ENCODE measurements at places on chromosomes 11 and 22.

- no peak for DNase-seq
Observed at GRCh38 chr22:43345761-43346301, 2.7 kb upstream of the SCUBE1 start.

- no peak for DNase-seq
Observed at GRCh38 chr11:27329867-27330632, 33.0 kb downstream of the CCDC34 start.

GRCh38 chr11:8233691-8234424 is 29.8 kb downstream of the LMO1 start:
- DNase-seq = no peak

- no peak for DNase-seq
Observed at GRCh38 chr11:69284081-69284511, 9.9 kb upstream of the MYEOV start.

DNA sequence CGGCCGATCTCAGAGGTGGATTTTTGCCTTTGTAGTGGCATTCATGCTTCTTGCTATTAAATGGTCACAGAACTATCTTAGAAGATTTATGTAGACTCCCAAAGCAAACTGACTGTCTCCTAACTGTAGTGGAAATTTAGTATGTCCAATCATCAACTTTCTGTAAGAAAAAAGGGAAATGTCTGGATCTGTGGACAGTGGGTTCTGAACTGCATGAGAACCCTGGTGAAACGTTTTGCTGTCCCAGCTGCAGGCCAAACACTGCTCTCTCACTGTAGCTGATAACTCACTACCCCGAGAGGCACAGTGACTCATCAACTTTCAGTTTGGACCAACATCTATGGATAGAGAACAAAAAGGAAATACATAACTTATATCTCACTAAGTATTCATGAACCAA is 387.1 kb downstream of the SOX6 start:
- DNase-seq = no peak

DNA sequence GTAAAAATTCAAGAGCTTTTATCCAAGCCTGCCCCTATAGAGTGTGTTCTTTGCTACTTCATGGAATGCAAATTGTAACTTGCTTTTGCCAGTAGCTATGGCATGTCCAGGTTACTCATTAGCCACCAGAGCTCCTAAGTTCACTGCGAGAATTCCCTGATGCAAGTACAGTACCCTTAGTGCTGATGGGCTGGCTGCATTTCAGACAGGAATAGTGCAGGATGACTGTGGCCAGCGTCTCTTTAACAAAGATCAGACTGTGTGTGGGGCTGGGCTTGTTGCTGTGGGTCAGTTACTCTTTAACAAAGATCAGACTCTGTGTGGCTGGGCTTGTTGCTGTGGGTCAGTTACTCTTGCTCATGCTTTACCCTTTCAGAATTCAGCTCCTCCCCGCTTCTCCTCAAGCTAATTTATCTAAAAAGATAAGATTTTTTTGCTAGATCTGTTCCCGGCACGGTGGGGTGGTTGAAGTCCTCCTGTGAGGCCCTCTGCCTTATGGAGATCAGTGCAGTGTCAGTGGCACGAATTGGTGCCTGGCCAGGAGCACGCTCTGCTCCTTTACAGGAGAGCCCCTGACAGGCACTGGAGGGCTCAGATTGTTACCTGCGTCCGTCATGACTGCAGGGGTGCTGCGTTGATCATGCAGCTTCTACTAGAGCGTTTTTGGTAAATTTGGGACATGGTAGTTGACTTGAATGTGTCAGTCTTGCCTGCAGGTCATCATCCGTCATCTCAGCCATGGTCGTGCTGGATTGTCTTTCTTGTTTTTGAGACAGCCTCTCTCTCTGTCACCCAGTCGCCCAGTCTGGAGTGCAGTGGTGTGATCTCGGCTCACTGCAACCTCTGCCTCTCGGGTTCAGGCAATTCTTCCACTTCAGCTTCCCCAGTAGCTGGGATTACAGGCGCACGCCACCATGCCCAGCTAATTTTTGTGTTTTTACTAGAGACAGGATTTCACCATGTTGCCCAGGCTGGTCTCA is 27.0 kb downstream of the AP2A2 start:
- no peak for DNase-seq

DNA sequence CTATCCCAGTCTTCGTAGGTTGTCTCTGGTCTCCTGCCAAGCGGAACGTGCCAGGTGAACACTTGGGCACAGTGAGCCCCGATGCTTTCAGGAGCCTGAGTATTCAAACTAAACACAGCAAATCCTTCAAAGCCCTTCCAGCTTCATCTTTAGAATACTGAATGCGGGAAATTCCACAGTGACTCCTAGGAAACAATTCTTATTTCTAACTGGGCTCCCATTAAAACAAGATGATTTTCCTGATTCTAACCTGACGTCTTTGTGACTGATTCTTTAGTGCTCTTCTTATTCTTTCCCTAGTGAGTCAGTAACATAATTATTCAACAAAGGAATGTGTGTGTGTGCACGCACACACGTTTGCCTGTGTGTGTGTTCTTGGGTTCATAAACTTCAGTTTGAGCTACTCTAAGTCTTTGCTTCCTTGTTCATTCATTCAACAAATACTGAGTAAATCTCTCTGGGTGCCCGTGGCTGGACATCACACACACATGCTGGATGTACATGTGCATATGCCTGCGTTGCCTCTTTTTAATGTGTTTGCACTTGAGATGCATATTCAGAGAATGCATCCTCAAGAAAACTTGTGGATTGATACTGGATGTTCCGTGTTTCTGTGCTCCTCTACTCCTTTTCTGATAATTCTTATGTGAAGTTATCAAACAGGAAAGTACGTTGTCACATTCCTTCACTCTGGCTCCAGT is 134.5 kb downstream of the WNT7B start:
- no peak for DNase-seq

- DNase-seq = no peak
Observed at GRCh38 chr22:28822930-28823551, 22.7 kb upstream of the XBP1 start.

DNA sequence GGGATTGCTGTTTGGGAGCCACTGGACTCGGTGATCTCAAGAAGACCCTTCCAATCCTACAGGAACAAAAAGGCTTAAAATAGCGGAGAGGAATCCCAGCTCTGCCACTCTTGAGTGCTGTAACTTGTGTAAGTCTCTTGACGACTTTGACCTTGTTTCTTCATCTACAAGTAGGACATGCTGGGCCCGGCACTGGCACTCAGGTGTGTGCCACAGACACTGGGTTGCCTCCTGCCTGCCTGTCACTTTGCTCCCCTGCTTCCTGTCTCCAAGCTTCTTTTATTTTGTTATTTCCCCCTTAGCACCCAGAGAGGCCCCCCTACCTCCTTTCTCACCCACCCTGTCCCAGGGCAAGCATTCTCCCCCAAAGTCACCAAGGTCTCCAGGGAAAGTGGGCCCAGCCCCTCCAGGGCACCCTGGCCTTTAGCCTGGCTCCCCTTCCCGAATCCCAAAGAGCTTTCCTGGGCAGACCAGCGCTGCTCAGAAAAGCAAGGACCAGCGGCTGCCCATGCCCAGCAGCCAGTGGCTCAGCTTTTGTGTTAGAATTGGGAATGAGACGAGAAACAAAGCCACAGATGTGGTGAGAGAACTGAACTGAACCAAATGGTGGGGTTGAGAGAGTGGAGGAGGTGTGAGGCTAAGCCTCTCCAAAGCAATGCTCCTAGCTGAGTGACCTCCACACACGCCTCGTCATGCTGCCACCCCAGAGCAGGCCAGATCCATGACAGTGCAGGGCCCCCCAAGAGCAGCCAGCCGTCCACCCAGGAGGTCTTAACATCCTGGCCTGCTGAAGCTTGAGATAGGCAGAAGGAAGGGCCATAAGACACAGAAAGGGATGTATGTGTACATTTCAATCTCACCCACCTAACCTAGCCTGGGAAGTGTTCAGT is 4.5 kb downstream of the TRIM29 start:
- DNase-seq = no peak

DNA sequence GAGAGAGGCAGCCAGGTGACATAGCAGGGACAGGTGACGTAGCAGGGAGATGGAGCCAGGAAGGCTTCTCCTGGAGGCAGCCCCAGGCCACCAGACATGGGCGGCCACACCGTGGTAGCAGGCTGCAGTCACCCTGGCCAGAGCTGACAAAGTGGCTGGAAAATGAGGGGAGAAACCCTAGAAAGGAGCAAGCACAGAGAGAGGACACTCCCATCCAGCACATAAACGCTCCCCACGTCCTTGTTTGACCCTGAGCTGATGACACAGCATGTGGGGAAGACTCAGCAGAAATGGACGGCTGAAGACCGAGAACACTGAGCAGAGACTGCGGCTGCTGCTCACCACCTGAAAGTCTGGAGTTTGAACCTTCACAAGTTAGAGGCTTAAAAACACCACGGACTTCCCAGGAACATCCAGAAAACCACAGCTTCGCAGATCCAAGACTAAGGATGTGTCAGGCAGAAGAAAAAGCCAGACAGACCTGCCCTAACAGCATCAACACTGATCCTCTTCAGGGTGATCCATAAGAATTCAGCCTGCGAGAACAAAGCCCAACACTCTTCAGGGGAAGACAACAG is 28.7 kb downstream of the DRD4 start:
- DNase-seq = no peak

DNA sequence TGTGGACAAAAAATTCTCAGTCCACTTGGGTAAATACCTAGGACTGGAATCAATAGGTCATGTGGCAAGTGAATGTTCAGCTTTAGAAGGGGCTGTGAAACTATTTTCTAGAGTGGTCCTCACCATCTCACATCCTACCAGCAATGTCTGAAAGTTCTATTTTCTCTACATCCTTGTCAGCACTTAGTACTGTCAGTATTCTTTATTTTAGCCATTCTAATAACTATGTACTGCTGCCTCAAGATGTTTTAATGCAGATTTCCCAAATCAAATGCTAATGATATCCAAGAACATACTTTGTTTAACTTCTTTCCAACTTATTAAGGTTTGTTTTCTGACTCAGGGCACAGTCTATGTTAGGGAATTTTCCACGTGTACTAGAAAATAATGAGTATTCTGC is 317.0 kb downstream of the BRD1 start:
- DNase-seq = no peak

DNA sequence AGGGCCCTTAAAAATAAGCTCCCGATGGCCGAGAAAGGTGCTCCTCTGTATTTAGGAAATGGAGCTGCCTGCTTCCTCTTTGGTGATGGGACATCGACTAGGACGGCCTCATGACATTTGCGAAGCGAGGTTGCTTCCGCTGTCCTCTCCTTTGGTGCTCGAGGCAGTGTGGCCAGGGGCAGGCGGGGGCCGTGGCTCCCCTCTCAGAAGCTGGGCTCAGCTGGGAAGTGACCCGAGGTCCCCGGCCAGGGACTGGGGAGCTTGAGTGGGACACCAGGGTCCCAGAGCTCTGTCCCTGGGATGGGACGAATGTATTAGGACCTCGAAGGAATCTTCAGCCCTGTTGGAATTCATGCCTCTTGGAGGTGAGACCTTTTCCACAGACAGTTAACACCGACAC is 151.1 kb downstream of the CTTN start:
- no peak for DNase-seq

DNA sequence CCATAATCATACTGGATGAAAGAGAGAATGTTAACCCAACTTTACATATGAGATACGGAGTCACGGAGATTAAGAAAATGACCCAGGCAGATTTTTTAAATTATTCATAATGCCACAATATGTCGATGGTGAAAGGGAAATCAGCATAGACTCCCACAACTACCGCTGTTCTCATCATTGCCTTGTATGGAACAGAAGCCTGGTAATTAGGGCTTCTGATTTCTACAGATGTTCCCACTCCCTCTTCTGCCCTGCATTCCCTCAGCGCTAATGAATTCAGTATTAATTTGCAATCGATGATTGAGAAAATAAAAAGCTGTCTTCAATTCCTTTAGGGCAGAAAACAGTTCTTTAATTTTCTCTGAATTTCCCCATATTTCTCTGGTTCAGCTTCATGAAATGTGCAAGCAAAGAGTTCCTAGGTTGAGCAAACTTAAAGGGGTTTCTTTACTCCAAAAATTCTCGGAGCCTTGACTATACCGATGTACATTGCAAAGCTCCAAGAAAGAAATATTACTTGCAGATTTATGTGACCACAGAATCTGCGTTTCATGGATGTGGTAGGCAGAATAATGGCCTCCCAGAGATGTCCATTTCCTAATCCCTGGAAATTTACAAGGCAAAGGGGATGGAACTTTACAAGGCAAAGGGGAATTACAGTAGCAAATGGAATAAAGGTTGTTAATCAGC is 134.9 kb upstream of the ZC3H12C start:
- no peak for DNase-seq

GRCh38 chr11:103942646-103943045 is 93.8 kb upstream of the DDI1 start:
- DNase-seq = no peak

- DNase-seq = no peak
Observed at GRCh38 chr11:85266646-85267045, 360.5 kb downstream of the DLG2 start.

- DNase-seq = no peak
Observed at GRCh38 chr11:13127161-13127560, 118.0 kb downstream of the RASSF10 start.

Measured in cortex of kidney (tissue), 1 donor.